Stimulated activated CD8-positive, alpha-beta memory T cell treated with anti-CD3 and anti-CD28 coated beads, Interleukin-7, amount 100 ng/mL, for 48 hours (primary cell): ENCODE measurements at places on chromosomes 3 and 15.

GRCh38 chr3:46500656-46501635, 3.2 kb downstream of the RTP3 start:
- DNase-seq, result no peak

DNA sequence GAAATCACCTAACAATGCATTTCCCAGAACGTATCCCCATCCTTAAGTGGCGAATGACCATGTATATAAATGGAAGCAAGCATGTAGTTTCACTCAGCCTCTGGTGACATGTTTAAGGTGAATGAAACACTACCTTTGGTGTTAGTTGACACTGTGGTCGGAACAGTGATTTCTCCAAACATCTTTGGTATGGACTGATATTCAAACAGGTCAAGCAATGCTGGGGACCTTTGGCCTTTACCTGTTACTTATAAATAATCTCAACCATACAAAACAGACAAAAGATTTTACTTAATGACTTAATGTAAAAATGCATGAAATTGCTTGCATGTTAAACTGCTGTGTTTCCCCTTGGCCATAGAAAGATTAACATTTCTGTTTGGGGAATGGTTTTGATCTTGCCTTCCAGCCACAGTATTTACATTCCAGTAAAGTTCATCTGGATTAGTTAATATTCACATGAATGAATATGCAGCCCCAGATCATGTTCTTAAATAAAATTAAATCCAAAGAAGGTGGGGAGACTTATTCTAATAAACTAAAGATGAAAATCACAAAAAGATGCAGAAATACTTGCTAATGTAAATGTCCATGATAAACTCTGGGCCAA, 74.4 kb upstream of the HES1 start:
- no peak for DNase-seq

DNA sequence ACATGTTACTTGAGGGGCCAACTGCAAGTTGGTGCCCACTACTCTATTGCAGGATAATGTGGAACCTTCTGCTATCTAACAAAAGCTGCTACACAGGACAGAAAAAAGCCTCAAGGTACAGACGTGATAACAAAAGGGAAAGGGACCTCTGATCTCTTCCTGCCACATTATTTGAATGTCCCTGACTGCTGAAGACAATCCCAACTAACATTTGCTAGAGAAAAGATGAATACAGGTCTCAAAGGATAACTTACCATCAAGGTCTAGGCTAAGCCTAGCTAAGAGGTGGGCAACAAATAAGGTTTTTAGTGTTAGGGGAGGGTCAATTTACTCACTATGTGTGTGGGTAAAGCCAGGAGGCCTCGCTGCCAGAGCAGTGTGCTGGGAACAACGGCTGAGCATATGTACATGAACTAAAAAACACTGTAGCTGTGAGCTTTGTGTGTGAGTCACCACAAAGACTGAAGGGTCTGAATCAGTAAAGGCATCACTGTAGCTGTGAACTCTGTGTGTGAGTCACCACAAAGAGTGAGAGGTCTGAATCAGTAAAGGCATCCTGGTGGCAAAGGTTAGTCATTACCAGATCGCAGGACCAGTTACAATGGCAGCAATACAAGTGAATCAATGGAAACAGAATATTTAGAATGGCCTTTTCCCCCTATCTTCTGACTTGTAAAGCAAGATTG, 111.7 kb downstream of the LMLN start:
- peak; percentile 25 for DNase-seq

DNA sequence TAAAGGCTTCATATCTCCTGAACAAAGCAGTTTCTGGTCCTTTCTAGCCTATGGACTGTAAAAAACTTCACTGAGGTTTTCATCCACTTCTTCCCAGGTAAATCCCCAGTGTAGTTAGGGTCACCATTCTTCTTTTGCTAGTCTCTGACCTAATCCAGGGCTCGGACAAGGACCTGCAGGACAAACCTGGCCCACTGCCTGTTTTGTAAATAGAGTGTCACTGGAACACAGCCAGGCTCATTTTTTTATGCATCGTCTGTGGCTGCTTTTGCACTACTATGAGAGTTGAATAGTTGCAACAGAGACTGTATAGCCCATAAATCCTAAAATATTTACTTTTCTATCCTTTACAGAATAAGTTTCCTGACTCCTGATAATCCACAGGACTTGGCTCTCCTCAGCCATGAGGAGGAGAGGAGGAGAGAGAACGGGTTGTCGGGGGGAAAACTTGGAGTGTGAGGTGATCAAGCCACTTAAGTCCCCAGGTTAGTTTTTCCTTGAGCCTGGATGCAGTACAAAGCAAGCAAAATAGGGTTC, 29.0 kb downstream of the CCR3 start:
- no peak for DNase-seq

DNA sequence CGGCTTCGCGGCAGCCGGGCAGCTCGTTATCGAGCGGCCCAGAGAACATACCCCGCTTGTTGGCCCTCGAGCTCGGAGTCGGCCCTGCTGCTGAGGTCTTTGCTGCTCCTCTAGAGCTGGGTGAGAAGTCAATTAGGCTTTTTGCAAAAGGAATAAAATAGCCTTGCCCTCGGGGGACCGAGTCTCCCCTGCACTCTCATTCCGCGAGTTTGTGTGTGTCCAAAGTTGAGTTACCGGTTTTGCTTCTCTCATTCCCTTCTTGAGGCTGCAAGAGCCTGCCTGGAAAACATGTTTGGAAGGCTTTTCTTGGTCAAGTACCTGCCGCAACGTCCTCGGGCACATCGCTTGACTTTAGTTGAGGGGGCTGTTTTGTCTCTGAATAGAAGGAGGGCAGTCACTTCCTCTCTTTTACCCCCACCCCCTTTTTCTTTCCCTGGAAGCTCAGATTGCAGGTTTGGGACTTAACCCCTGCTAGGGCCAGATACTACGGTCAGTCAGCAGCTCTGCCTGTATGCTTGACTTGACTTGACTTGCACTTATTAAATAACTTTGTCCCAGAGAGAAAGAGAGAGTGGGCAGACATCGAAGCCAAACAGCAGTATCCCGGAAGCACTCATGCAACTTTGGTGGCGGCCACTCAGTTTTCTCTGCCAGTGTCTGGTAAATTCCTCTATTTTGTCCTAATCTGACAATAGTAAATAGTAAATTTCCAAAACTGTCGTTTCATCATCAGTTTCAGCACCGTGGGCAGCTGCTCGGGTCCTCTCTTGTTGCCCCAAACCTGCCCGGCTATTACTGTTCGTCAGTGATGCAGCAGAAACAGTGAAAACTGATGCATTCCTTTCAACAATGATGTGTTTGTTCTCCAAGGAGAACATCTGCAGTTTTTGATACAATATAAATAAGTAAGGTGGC, 609 bp downstream of the RNF13 start:
- no peak for DNase-seq

GRCh38 chr3:124876401-124876878, 10.7 kb downstream of the ITGB5 start:
- no peak for DNase-seq
